ENCODE measurements at places on chromosomes 6 and 20. TPM values are rescaled to one million over a fixed set of nuclear protein-coding genes. Genes with fewer than 3 reads are reported as not detected.

DNA sequence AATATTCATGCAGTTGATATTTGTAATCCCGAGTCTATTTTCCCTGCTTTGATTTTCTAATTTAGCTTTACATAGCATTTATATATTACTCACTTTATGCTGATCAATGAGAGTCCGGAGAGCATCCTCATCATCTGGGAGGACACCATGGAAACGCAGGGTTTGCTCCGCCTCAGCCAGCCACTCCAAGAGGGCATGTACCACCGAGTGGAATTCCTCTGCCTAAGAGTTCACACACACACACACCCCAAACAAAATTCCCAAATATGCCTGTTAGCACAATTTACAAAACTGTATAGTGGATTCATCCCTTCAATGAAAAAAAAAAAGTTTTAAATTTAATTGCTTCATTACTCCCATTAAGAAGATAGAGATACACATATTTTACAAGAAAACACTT, 160.7 kb downstream of the DST start:
- no peak for DNase-seq

DNA sequence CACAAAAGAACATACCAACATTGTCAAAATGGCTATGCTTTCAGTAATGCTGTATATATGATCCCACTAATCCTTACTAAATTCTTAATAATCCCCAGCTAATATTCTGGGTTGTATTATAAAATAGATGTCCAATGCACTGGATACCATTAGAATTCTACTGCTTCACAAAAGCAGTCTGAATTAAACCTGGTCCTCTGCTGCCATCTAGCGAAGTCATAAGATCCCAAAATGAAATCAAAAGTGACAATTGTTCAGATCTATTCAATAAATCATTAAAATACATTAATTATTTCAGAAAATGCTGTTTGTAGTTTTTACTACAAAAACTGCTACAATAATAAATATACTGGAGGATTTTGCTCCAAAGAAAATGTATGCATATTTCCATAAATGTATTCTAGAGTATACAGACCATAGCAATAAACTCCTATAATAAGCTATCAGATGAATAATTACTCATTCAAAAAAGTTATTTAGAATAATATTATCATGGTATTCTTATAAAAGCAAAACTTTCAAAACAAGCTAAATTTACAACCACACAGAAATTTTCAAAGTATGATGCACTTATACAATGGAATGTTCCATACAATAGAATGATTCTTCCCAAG, 92.6 kb downstream of the RNGTT start:
- no peak for DNase-seq

- DNase-seq, result no peak
Observed at GRCh38 chr6:9233686-9234085, 798.3 kb upstream of the SLC35B3 start.

The FNDC1 gene
- 0.54 TPM for total RNA-seq

GRCh38 chr20:63500902-63501817, 2.3 kb upstream of the EEF1A2 start:
- DNase-seq, result no peak

- no peak for DNase-seq
Observed at GRCh38 chr6:32792901-32793435, 23.8 kb downstream of the HLA-DOB start.

GRCh38 chr6:161543684-161544309, 269.9 kb upstream of the AGPAT4 start:
- no peak for DNase-seq

The ZSCAN23 gene
- 1.6 TPM for total RNA-seq

The ORC3 gene
- total RNA-seq, result 16.7 TPM

The AGER gene
- 2.8 TPM for total RNA-seq
